ENCODE measurements at places on chromosomes 5 and 9.
A peak's percentile ranks its signal among the peaks of the same experiment; 100 is the strongest.

- no peak for DNase-seq
Observed at GRCh38 chr5:128629157-128629556, 91.1 kb upstream of the FBN2 start.

DNA sequence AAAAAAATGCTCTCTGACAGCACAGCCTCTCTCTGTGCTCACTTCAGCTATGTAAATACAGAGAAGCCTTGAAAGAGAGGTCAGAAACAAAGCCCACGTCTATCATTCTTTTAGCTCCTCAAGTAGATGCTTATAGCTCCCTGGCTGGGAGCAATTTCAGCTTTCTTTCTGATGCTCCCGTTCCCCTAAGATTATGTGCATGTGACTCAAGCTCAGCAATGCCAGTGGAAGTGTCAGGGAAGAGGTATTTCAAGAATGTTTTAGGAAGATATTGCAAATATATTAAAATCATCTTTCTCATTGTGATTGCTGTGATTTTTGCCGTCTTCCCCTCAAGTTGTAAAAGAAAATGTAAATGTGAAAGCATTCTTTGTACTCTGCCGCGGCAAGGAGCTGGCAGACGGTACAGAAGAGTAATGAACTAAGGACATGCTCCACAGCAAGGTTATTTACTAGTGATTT is 1353.7 kb upstream of the ACO1 start:
- DNase-seq: no peak

DNA sequence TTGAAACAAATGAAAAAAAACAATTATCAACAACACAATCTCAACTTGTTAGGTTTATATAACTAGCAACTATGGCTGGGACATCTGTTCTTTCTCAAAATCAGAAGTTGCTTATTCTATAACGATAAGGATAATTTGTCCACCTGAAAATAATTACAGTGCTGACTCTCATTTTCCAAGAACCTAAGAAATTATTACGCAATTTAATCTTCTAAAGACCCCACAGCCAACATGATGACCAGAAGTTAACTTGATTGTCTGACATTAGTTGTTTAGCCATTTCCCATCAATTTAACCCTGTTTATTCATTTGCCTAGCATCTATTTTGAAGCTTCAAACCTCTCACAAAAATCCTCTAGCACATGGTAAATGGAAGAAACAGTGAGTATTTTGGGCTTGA is 293.8 kb downstream of the ELAVL2 start:
- no peak for DNase-seq

DNA sequence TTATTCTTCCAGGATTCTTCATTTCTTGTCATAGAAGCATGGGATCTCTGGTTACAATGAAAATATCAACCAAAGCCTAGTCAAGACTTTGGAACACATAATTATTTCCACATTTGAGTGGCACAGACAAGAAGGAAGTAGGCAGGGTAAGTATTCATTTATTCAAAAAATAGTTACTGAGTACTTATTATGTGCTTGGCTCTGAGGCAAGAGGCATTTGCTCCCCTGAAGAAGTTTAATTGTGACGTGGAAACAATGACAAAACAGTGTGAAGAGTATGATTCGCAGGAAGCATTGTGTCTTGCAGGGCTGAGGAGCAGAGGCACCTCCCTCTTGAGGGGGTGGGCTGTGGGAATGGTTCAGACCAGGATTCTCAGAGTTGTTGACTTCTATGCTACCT is 45.0 kb upstream of the TNFSF15 start:
- DNase-seq: no peak

DNA sequence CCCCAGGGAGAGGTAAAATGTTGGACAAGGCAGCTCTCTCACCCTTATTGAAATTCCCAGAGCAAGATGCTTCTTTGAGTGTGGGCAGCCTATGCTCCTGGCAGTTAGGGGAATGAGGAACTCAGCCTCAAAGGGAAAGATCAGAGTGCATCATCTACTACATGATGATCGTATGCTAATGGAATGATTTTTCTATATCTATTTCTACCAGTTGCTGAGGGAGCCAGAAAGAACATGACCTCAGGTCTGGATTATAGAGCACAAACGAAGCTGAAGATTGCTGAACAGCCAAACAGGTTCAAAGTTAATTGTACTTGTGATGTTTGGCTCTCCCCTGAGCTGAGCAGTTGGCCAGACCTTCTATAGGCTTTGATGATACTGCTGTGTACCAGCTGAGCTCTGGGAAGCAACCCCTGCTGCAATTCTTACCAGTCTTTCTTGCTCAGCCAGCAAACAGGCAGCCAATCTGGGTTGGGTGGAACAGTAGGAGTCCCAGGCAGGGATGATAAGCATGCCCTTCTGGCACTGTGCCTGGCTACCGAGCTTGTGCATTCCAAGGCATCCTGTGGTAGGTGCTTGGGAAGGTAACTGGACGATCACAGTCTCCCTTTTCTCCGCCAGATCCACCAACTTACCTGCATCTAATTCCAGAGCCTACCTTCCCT is 10.3 kb upstream of the FBXL7 start:
- no peak for DNase-seq

DNA sequence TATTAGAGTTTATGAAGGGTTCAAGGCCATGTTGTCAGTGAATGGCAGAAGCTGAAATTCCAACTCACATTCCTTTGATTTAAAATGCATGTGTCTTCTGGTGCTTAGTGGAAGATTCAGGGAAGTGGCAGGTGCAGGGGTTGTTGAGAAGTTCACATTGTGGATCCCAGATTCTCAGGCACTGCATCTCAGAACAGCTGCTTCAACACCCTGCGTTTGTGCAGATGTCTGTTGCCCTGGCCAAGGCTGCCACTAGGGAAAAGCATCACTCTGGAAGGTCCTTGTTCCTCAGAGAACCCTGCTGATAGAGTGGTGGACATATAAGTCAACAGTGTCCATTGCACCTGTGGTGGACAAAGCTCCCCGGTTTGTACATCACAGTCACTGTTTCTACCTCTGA is 162.7 kb downstream of the PAPPA start:
- DNase-seq: no peak

DNA sequence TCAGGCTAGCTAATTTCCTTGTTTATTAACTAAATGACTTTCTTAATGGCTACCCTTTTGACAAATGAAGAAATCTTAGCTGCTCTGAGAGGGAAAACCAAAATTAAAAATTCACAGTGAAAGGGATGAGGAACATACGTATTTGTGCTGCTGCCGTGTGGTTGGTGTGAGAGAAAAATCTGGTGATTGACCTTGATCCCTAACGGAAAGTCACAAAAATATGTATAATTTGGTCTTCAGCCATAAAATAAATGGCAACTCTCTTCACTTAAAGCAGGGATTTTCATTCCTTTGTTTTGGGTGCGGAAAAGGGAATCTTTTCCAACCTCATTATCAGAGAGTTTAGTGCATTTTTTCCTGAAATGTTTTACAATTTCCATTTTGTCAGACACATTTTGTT is 40.4 kb downstream of the PAM start:
- no peak for DNase-seq

DNA sequence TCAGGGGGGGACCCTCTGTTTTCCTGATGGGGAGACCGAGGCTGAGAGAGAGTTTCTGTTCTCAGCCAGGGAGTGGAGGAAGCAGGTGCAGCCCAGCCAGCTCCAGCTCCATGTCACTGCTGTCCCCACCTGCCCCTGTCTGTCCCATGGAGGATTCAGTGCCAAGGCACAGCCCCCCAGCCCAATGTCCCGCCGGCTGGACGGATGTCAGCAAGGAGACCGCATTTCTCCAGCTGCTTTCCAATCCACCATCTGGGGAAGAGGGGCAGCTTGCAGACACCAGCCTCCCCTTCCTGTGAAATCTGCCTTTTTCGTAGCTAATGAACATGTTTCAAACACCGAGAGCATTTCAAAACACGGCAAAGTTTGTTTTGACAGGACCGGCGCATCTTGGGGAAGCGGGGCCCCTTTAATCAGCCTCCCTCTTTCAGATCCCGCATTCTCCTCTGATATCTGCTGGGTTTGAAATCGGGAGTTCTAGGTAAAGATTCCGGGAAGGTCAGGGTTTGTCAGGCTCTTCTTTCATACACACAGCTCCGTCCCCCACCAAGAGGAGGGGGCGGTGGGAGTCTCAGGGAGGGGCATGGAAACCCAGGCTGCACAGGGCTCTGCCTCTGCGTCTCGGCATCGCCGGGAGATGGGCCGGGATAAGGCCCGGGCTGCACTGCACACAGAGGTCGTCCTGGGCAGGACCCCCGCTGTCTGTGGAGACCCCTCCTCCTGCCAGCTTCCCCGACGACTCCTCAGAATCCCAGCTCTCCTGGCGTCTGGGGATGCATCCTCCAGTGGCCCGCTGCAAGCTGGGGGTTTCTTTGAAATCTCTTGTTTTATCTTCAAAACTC is 74.8 kb downstream of the NEK6 start:
- no peak for DNase-seq

- DNase-seq: no peak
Observed at GRCh38 chr5:173969167-173970049, 19.6 kb upstream of the C5orf47 start.

- DNase-seq: no peak
Observed at GRCh38 chr9:133558191-133559126, 24.0 kb downstream of the ADAMTSL2 start.

DNA sequence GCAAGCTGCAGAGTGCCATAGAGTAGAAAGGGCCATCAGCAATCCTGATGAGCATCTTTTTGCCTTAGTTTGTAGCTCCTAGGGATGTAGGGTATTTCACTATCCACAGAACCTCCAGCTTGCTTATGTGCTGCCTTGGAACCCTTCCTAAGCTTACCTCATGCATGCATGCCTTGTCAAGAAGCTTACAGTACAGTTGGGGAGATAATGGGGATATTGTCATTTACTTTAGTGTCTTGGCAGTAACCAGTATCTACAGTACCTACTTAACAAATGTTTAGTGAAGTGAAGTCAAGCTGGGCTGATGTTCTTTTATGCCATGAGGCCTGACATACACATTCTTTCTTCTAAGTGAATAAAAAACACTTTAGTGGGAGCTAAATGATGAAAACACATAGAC is 164.6 kb upstream of the PPP1R2B start:
- no peak for DNase-seq

GRCh38 chr9:104961238-104961637 is 33.3 kb upstream of the ABCA1 start:
- DNase-seq: no peak

DNA sequence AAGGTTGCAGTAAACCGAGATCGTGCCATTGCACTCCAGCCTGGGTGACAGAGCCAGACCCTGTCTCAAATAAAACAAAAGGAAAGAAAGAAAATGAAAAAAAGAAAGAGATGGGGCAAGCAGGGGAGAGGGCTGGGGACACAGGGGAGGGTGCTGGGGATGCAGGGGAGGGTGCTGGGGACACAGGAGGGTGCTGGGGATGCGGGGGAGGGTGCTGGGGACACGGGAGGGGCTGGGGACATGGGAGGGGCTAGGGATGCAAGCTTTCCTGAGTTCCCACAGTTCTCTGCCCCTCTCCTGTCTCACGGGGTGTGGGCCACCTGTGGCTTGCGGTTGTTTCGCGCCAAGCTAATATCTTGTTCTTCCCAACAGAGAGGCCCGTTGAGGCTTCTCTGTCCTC is 7.2 kb downstream of the PDCD6 start:
- DNase-seq: no peak

- no peak for DNase-seq
Observed at GRCh38 chr5:111598996-111599395, 86.7 kb upstream of the STARD4 start.

DNA sequence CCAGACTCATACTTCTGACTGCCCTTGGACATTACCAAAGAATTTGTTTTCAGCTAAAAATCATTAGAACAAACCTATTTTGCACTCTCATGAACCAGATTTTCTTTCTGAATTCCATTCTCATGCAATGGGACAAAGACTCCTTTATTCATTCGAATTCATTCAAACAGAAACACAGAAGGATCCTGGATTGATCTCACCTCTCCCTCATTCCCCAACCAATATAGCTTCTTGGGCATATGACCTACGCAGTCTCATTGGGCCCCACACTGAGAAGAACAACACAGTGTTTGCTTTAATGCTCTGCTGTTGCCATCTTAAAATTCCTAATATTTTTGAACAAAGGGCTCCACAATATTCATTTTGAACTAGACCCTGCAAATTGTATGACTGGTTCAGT is 392.4 kb downstream of the CTNND2 start:
- DNase-seq: no peak

DNA sequence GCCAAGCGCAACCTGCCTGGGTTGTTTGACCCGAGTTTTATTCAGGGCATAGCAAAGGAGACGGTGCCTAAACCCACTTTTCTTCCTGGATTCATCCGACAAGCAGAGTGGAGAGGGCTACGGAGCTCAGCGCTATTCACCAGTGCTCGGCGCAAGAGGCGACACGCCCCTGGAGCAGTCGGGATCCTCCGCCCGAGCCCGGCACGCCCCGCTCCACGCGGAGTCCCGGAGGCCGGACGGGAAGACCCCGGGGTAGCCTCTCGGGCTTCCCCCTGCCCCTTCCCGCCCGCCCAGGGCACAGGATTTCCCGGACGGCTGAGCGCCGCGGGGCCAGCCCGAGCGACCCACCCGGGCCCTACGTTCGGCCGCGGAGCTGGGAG is 427 bp downstream of the SERINC5 start:
- no peak for DNase-seq

DNA sequence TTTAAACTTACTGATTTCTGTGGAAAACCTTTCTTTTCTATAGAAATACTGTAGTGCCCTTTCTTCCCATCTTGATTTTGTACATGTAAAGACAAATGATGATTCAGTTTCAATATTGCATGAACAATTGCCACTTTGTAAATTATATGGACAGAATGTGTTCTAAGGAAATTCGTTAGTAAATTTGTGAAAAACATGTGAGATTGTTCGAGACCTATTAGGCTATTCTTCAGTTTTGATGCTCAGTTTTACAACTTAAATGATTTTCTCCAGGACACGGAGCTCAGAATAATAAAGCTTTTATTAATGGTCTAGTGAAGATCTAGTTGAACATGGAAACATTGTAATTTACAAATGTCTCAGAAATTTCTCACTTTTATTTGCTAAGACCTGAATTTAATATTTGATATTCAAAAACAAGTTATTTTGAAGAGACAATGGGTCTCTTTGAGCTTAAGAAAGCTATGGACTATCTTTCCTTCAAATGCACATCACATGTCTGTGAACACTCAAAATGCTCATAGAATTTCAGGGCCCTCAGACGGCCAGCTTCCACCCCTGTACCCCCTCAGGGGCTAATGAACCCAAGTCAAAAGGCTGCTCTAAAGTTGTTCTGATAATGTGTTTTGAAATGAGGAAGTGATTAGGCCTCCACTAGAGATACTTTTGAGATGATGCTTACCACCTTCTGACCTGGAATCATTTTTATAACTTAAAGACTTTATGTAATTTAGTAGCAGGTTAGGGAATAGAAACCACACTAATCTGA is 54.1 kb upstream of the FSD1L start:
- no peak for DNase-seq

DNA sequence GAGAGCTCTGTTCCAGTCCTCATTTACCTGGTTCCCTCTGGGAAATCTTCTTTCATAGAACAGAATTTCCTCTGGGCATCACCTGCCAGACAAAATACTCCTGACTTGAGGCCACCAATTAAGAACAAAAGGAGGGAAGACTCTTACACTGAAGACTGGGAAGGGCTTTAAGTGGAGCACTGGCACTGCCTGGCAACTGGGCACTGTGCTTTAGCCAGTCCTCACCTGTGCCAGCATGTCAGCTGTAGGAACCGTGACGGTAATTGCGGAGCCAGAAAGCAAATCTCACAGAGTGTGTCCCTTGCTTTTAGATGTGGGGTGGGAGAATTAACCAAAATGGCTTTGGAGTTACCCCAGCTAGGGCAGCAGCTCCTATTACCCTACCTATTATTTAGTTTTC is 40.6 kb downstream of the FAM219A start:
- DNase-seq: peak; percentile 65

Measured in NCI-H1092 (cell line).